ENCODE measurements at places on chromosomes 4 and X.

GRCh38 chrX:123993326-123993725 is 31.8 kb downstream of the STAG2 start:
- no peak for DNase-seq

- no peak for DNase-seq
Observed at GRCh38 chr4:2824836-2825381, 18.7 kb upstream of the ADD1 start.

- DNase-seq = no peak
Observed at GRCh38 chrX:151370906-151371305, 26.1 kb upstream of the VMA21 start.

- DNase-seq = no peak
Observed at GRCh38 chrX:45505214-45505613, 304.5 kb upstream of the DIPK2B start.

GRCh38 chr4:38734911-38735310 is 47.9 kb downstream of the TLR10 start:
- DNase-seq = no peak

DNA sequence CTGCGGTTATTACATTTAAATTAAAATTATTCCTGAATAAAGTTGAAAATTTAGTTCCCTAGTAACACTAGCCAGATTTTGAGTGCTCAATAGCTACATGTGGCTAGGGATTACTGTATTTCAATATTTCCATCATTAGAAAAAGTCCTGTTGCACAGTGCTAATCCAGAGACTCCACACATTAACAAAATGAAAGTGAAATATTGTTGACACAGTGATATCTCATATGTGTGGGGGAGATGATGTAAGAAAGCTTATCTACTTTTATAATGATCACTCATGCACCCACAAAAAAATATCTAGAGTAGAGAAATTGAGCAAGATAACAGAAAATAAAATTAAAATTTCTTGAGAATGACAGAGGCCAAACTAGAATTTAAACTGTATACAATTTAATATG is 74.9 kb downstream of the MAGEB10 start:
- no peak for DNase-seq

DNA sequence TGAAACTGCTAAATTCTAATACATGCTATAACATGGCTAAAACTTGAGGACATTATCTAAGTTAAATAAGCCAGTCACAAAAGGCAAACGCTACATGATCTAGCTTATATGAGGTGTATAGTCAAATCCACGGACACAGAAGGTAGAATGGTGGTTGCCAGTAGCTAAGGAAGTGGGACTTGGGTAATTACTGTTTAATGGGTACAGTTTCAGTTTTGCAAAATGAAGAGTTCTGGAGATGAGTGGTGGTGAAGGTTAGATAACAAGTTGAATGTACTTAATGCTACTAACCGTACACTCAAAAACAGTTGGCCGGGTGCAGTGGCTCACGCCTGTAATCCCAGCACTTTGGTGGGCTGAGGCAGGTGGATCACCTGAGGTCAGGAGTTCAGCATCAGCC is 644.5 kb upstream of the DIPK2B start:
- no peak for DNase-seq

GRCh38 chr4:169225058-169225751 is 45.6 kb downstream of the SH3RF1 start:
- no peak for DNase-seq

DNA sequence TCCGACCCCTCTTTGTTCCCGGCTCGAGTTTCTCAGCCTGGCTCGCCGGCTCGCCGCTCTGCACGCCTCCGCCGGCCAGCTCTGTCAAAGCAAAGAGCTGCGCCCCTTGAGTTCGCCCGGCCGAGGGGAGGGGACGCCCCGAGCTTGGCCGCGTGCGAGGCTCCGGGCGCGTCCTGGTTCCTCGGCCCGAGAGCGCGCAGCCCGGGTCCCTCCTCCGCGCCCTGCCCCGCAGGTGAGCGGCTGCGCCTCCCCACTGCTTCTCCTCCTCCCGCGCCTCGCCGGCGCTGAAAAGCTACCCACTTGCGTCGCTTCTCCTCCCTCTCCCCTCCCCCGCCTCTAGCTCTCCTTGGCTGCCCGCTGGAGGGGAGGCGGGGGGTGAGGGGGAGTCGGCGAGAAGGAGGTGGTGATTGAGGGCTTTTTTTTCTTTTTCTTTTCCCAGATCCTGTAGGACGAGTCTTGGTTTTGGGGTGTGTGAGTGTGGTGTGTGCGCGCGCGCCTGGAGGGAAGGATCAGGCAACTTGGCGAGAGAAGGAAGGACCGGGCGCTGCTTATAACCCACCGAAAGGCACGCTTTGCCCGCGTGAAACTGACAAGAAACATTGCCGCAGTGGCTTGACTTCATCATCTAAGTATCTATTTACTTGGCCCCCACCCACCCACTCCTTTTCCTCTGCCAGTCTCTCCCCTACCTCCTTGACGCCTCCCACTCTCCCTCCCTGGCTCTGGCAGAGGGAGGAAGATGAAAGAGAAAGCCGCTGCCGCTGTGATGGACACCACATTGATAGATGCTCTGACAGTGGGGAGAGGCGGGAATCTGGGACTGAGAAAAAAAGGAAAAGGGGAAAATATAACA is at the start of gene LEF1:
TSS of gene LEF1 (minus strand) at position 262 of the 853 bp plus-strand sequence. CDS start 1,165 bp downstream, outside the sequence.
- no peak for DNase-seq

GRCh38 chr4:42101446-42101975 is 50.9 kb downstream of the BEND4 start:
- no peak for DNase-seq

GRCh38 chrX:21802839-21803238 is 36.6 kb upstream of the MBTPS2 start:
- no peak for DNase-seq

GRCh38 chrX:24257011-24257410 is 56.9 kb downstream of the SUPT20HL2 start:
- DNase-seq = no peak

DNA sequence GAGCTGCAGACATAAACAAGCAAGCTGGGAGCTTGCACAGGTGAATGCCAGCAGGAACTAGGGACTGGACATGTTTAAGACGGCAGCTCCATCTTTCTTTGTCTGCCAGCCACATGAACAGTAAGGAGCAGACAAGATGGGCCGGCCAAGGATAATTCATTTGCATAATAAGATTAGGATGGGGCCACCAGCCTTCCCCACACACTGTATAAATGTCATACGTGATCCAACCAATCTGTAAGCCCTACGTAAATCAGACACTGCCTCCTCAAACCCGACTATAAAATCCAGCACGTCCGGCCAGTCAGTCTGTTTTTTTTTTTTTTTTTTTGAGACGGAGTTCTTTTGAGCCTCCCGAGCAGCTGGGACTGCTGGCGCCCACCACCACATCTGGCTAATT is 75.6 kb upstream of the BOD1L1 start:
- DNase-seq = no peak

DNA sequence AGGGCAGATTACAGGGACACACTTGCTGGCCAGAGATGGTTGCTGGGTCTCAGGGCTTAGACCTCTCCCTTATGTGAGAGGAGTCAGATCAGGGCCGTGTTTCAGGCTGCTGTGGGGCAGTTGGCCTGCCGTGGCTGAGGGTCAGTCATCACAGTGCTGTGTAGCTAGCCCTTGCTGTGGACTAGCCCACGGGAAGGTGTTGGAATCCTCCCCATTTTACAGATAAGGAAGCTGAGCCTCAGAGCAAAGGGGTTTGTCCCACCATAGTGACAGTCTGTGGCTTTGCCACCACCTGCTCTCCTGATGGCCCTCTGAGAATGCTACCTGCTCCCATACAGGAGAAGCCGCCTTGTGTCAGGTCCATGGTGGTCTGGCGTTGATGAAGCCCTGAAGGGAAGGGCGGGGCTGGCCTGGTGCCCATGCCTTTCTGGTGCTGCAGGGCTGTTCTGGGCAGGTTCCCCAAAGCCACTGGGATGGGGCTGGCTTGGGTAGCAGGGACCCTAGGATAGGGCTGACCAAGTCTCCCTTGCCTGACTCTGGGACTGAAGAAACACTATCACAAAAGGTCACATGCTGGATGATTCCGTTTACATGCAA is 2.4 kb upstream of the FAM53A start:
- DNase-seq = no peak

GRCh38 chr4:142222127-142222526 is 585.7 kb downstream of the IL15 start:
- DNase-seq = no peak

- no peak for DNase-seq
Observed at GRCh38 chr4:38149472-38149996, 189.3 kb downstream of the PTTG2 start.

GRCh38 chrX:143663755-143664154 is 27.9 kb upstream of the SLITRK4 start:
- no peak for DNase-seq

DNA sequence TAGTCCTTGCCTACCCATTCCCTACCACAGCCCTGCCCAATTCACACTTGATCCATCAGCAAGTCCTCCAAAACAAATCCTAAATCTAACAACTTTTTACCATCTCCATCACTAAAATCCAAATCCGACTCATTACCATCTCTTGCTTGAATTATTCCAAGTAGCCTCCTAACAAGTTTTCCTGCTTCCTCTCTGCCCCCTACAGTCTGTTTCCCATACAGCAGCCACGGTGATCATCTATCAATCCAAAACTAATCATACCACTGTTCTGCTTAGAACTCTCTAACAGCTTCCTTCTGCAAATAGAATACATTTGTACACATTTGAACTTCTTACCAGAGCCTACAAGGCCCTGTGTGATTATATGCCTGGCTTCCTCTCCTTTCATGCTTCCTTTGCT is 133.0 kb downstream of the SHROOM4 start:
- DNase-seq = no peak

DNA sequence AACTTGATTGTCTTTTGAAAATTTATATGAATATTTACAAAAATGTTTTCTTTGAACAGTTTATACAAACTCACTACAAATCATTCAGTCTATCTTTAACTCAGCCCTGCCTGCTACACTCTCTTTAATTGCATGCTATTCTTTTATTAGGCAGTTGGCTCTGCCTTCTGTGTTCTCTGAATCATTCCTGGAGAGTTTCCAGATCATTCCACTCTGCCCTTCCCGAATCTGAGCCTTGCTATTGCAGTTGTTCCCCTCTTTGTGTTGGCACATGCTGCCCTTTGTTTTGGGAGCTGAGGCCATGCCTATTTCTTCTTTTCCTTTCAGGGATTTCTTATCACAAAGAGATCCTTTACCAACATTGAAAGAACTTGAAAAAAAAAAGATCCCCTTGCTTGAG is 8.7 kb upstream of the TECRL start:
- DNase-seq = no peak

DNA sequence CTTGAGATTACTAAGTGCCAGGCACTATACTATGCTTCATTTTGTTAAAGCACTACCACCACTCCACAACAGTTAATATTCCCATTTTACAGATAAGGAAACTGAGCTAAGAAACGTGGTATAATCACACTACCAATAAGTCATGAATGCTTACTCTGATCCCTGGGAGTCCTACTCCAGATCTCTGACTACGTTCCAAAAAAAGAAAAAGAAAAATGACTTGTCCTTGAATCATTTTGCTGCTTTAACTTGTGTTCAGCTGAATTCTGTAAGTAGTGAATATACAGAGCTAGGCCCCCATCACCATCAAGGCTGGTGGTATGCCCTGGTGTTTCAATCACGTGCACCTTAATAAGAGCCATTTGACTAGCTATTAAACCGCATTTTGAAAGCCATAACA is 39.4 kb downstream of the LDB2 start:
- no peak for DNase-seq

DNA sequence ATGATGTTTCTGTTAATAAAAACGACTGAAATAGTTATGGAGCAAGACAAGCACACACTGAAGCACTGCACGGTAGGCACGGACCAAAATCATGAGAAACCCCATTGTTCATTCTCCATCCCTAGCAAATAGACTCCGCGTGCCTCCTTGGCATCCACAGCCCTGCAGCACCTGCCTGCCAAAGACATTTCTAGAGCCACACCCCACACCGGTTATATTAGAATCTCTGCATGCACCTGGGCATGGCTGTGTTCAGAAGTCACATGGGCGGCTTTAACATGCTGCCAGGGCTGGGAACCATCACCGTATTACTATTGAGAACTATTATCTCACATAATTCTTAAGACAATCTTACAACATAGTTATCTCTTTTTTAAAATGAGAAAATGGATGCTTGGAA is 5.9 kb downstream of the PDLIM3 start:
- DNase-seq = no peak

DNA sequence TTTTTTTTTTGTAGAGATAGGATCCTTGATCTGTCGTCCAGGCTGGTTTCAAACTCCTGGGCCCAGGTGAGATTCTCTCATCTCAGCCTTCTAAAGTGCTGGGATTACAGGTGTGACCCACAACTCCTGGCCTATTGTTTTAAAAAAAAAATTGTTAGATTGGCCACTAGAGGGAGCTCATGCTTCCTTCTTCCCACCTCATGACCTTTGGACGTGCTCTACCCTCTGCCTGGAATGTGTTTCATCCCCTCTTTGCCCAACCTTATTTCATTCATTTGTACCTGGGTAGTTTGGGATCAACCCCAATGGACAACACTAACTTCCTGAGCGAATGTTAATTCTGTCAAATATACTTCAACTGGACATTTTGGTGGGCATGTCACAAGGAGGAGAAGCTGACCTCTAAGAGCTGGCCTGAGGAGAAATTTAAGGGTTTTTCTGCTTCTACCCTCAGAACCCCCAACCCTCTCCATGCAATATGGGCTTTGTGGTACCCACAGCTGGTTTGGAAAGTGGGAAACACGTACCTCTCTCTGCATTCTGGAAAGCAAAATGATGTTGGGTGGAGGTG is 6.4 kb downstream of the PPEF2 start:
- no peak for DNase-seq

DNA sequence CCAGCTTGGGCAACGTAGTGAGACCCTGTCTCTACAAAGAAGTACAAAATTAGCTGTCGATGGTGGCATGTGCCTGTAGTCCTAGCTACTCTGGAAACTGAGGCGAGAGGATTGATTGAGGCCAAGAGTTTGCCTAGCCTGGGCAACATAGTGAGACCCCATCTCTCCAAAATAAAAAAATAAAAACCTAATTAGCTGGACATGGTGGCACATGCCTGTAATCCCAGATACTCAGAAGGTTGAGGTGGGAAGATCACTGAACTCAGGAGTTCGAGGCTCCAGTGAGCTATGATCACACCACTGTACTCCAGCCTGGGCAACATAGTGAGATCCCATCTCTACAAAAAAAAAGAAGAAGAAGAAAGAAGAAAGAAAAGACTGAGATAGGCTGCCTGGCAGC is 17.4 kb downstream of the PLAC1 start:
- DNase-seq = no peak

Measured in occipital lobe (tissue), 3 donors.